ENCODE measurements at places on chromosomes 1 and 21. TPM values are rescaled to one million over a fixed set of nuclear protein-coding genes. Genes with fewer than 3 reads are reported as not detected.

The NPHP4 gene
- total RNA-seq: 5.6 TPM

The TDRD5 gene
- total RNA-seq: not detected

GRCh38 chr1:64696879-64697278 is 48.0 kb upstream of the RAVER2 start:
- no peak for DNase-seq
- no peaks in the 10 kb centered on the region for H3K27me3 ChIP-seq
- no peak overlapping the region for H3K27ac ChIP-seq
- H3K4me1 ChIP-seq: no peaks in the 10 kb centered on the region

The BMP8B gene
- total RNA-seq: 0.19 TPM

Data from liver (tissue), 10 donors.